ENCODE measurements at places on chromosomes 1 and 21.

GRCh38 chr1:157135646-157136045, 2.5 kb downstream of the ETV3 start:
- no peak for DNase-seq

GRCh38 chr21:46661642-46662366, 26.3 kb downstream of the PRMT2 start:
- DNase-seq: no peak

DNA sequence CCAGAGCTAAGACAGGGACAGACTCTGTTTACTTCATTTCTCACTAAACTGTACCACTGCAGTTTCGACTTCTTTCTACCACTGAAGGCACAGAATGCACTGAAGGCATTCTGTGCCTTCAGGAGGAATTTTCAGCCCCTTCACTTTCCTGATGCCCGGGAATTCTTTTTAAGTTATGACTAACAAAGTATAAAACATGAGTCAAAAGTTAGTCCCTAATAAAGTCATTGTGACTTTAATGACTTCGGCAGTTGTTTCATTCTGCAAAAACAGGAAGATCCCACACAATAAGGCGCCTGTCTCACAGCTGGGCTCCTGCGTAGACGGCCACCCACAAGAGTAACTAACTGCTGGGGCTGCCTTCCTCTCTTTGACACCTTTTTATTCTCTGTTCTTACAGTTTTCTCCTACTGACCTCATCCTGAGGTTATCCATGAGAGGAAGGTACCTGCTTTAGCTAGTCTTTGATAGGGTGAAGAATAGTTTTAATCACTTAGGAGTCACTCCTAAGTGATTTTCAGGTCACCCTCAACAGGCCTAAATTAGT, 183.9 kb upstream of the SGIP1 start:
- DNase-seq: no peak

DNA sequence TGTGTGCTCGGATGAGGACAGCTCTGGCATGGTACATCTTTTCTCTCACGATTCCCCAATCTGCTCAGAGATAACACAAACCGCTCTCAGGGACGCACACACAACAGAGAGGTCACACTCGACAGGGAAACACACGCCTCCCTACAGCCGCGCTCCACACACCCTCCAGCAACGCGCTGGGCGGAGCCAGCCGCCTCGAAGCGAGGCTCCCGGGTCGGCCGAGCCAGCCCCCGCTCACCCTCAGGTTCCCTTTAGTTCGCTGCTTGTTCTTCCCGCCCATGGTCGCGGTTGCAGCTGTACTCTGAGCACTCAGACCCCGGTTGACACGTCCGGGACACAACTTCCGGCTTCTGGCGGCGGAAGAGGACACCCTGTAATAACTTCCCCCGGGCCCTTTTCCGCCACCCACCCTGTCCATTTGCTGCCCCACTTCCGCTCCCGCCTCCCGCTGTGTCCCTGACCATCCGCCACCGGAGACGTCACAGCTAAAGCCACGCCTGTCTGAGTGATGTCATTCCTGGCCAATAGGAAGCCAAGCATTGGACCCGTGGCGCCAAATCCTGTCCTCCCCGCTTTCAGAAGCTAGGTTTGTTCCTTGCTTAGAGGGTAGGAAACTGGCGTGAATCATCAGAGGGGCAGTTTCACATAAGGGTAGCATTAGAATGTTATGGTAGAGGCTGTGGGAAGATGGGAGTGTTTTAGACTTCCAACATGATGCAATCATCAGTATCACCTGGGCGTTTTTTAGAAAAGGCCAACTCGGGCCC, at the start of gene LTN1:
Gene LTN1 (minus strand): TSS at position 352 of the 767 bp plus-strand sequence. CDS start 72 bp downstream, at position 280.
- DNase-seq: peak; percentile 97

GRCh38 chr1:235552146-235552716, 48.0 kb upstream of the B3GALNT2 start:
- DNase-seq: no peak

GRCh38 chr1:16143566-16144324, 12.1 kb downstream of the EPHA2 start:
- DNase-seq: no peak

DNA sequence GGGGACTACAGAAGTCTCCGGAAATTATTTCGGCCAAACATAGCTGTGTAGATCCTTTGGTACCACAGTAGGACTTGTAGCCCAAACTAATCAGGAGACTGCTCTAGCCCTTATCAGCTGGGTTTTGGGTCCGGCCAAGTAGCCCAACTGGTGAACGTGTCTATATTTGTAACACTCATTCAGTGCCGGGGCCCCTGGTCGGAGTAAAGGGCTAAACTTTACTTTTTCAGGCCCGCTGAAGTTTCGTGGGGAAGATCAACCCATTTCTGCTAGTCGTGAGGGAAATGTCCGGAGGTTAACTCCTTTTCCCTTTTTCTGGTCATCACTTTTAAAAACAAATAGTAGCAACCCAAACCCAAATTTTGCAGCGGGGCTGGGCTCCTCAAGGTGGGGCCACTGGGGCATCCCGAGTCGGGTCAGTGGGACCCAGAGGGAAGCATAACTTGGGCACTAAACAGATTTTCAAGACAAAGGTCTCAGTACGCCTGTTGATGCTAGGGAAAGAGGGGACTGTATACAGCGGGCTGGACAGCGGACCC, 1.7 kb downstream of the LHX9 start:
- DNase-seq: no peak

- DNase-seq: no peak
Measured at GRCh38 chr21:30444204-30444603, 4.1 kb downstream of the KRTAP15-1 start.

- DNase-seq: no peak
Measured at GRCh38 chr1:63821091-63822005, 47.5 kb downstream of the ROR1 start.

DNA sequence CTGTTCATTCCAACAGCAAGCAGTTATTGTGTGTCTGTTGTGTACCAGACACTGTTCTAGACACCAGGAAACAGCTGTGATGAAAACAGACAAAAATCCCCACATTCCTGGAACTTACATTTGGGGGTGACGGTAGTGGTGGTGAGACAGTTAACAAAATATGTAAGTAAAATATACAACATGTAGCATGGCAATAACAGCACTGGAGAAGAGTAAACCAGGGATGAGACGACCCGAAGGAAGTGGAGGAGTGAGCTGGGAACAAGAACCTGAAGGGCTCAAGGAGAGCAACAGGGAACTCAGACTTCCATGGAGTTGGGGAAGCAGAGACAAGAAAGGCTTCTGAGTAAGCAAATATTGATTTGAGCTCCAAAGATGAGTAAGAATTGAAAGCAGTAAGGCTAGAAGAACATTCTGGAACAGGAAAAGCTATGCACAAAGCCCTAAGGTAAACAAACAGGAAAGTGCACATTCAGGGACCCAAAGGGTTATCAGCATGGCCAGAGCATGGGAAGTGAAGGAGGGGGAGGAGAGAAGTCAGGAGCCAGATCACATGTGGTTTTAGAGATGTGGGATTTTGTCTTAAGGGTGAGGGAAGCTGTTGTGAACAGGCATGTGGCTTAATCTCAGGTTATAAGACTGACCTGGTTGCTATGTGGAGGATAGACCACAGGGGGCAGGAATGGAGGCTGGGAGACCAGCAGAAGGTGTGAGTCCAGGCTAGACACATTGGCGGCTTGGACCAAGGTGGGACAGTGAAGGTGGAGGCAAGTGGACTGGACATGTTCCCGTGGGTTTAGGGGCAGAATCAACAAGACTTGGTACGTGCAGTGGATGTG, 7.3 kb downstream of the CSF1 start:
- no peak for DNase-seq

GRCh38 chr21:35025206-35026152, 23.6 kb downstream of the RUNX1 start:
- no peak for DNase-seq

- DNase-seq: no peak
Measured at GRCh38 chr1:35727434-35728040, 8.9 kb upstream of the C1orf216 start.

- DNase-seq: no peak
Measured at GRCh38 chr21:44875316-44875700, 1.8 kb upstream of the PTTG1IP start.

Data from NCI-H774 (cell line).